ENCODE measurements at places on chromosomes 4 and X. TPM values are rescaled to one million over a fixed set of nuclear protein-coding genes. Genes with fewer than 3 reads are reported as not detected.

The KIAA1210 gene
- polyA plus RNA-seq, result not detected

The CTPS2 gene
- 3.4 TPM for polyA plus RNA-seq

The NAP1L2 gene
- polyA plus RNA-seq, result not detected

The PRRG1 gene
- polyA plus RNA-seq, result 0.31 TPM

Measured in CD14-positive monocyte (primary cell).